ENCODE measurements at places on chromosomes 2 and 18.

DNA sequence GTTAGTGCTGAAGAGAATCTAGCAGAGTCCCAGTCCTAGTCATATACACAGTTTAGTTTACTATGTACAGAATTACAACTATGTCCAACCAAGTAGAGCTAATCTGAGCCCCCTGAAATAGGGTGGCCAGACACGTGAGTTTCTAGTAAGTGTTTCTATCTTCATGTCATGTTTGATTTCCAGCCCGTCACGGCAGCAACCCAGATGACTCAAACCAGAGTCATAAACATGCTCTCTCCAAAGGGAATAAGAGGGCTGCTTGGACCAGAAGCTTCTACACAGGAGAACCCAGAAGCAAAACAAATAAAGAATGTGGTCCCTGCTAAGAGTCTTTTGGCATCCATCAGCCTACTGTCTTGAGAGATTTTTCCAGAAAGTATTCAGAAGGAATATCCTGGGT is 64.9 kb upstream of the WIPF1 start:
- DNase-seq: no peak

GRCh38 chr2:17104454-17104853 is 413.8 kb downstream of the RAD51AP2 start:
- no peak for DNase-seq

DNA sequence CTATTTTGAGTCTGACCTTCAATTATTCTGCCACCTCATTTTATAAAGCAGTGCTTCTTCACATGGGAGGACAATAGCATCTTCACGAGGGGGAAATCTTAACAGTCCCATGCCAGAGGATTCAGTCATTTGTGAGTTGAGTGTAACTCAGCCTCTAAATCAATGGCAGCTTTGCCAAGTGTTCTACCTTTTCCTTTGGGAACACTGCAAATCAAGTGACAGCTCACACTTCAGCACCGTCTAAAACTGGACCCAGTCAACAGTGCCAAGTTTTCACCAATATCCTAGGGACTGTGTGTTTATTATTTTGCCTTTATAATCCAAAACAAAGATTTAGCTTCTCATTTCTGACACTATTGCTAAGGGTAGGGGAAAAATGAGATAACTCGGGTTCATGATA is 133.6 kb downstream of the FIGN start:
- DNase-seq: no peak

DNA sequence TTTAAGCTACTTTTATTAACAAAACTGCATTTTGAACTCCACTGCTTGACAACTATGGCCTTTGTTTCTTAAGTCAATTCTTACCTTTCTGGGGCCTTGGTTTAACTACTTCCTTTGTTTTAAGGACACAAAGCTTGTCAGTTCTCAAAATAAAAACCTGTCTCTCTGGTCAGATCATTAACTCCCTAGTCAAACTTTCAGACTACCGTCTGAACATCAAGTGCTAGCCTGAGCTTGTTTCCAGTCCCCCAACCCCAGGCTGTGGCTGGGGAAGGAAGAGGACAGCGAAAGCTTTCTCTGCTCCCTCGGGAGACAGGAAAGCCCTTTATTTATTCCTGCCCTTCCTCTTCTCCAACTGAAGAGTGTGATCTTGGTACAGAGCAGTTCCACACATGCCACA is 1.7 kb downstream of the SH3YL1 start:
- no peak for DNase-seq

- DNase-seq: no peak
Observed at GRCh38 chr2:188089901-188090300, 201.8 kb upstream of the GULP1 start.

DNA sequence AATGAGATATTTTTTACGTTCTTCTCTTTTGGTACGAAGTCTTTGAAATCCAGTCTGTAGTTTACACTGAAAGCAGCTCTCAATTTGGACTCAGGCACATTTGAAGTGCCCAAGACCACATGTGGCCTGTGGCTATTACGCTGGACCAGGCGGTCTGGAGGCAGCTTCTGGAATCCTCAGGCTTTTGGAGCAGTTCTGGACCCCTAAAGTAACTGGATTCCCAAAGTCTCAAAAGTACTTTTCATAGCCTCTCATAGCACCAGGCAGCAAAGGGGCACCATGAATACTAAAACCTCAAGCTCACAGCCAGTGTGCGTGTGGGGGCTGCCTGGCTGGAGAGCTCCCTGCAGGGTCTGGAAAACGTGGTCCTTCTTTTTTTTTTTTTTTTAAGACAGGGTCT is 119.0 kb downstream of the SMAD7 start:
- DNase-seq: no peak

DNA sequence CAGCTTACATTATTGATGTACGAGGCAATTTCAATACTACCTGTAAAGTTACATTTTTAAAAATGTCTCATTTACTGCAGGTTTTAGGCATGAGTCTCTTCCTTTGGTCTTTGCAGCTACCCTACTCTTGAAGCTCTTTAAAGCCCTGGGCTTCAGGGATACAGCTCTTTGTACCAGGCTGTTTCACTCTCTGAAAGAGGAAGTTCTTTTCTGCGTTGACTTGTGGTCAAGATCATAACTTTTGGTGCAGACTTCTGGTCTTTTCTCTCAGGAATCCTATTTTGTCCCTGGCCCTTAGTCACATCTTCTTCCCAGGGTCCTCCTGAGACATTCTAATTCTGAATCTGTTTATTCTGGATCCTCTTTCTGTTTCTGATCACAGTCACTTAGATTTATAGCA is 16.6 kb upstream of the HRH4 start:
- no peak for DNase-seq

GRCh38 chr18:36471393-36471792 is 173.9 kb downstream of the FHOD3 start:
- no peak for DNase-seq

DNA sequence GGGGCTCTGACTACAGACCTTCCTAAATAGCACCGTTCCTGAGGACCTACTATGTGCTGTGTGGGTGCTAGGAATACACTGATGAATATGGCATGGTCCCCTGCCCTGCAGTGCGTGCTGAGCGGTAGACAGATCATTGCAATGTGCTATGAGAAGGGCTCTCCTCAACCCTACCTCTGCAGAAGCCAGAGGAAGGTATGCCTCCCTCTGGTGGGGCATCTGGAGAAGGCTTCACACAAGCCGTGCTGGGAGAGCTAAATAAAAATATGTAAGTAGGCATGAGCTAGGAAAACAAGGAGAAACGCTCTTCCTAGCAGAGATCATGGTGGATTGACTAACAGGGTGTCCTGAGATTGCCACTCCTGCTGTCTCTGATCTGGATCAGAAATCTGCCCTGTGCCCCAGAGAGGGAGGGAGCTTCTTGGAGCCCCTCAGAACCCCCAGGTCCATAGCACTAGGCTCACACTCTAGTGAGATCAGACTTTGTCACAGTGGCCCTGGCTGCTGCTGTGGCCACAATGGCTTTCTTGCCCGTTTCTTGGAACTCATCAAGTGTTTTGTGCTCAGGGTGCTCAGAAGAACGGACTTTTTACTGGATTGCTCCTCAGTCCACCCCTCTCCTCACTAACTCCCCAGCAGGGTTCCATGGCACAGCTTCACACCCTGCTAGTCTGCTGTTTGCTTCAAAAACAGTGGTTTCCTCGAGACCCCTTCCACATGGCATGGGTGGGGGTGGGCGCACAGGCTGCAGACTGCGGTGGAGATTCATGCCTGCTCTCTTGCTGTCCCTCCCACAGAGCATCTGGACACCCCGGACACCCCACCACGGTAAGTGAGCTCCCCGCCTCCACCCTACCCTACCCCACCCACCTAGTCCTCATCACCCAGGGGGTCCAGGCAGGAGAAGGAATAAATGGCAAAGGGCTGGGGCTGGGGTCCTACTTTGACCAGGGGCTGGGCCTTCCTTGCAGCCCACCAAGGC is 14.2 kb downstream of the SIGLEC15 start:
- no peak for DNase-seq

GRCh38 chr2:164554487-164554886 is 66.8 kb downstream of the GRB14 start:
- no peak for DNase-seq

- DNase-seq: no peak
Observed at GRCh38 chr2:96866986-96867755, 2.7 kb downstream of the SEMA4C start.

DNA sequence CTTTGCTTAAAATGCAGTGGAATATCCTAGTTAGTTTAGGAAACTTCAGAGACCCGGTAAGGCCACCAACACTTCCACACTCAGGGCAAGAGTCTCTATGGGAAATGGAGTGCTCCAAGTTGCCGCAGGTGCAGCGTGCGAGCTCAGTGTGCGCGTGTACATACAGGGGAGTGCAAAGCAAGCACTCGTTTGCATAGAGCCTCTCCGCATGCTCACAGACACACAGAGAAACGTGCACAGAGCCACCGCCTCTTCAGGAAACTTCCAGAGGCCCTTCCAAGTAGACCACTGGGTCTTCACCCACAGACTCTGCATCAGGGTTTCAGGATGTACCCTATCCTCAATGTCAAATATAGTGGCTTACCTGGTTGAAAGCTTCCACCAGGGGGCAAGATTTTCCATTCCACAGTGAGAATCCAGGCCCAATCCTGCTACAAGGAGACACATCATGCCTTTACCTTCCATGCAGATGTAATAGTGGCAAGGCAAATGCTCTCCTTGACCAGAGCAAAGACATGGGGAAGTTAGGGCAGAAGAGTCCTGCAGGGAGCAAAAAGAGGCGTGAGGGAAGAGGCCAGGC is 513.0 kb upstream of the MYT1L start:
- DNase-seq: no peak

DNA sequence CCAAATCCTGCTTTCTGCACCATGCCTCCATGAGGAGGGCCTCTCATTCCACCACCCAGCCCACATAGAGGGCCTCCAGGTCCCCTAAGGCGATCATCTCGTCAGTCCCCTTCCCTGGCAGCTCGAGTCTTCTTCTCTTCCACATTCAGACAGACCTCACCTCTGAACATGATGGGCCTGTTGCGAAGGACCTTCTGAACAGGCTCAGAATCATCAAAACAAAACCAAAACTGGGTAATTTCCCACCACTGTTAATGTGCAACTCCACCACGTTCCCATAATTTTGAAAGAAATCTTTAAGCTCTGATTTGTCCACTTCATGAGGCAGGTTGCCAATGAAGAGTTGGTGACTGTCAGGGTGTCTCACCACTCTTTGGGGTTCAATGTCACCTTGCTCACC is 20.4 kb downstream of the ZRANB3 start:
- no peak for DNase-seq

- no peak for DNase-seq
Observed at GRCh38 chr2:177735318-177735803, 337.2 kb downstream of the PDE11A start.

GRCh38 chr2:88857951-88858411 is 166.5 kb downstream of the RPIA start:
- DNase-seq: no peak

DNA sequence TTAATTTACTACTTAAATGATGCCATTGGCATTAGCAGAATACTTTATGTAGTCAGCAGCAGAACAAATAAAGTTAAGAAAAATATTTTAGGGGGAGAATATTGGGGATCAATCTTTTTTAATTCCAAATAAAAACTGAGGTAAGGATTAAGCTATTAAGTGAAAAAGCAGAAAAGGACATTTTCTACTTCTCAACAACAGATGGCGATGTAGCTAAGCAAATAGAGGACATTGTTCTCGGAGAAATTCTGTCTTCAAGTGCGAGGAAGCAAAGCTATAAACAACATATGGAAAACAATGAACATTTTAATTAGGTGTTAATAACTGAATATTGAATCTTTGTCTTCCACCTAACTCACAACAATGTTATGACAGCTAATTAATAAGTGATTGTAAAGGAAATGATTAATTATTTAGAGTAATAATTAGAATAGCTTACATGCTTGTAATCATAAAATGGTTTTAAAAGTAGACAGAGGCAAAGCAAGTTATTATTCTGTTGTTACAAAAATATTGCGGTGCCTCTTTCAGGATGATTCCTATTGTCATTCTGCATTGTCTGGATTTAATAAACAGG is 32.9 kb upstream of the CCDC93 start:
- DNase-seq: no peak

GRCh38 chr2:225889452-225889851 is 489.9 kb downstream of the NYAP2 start:
- DNase-seq: no peak

DNA sequence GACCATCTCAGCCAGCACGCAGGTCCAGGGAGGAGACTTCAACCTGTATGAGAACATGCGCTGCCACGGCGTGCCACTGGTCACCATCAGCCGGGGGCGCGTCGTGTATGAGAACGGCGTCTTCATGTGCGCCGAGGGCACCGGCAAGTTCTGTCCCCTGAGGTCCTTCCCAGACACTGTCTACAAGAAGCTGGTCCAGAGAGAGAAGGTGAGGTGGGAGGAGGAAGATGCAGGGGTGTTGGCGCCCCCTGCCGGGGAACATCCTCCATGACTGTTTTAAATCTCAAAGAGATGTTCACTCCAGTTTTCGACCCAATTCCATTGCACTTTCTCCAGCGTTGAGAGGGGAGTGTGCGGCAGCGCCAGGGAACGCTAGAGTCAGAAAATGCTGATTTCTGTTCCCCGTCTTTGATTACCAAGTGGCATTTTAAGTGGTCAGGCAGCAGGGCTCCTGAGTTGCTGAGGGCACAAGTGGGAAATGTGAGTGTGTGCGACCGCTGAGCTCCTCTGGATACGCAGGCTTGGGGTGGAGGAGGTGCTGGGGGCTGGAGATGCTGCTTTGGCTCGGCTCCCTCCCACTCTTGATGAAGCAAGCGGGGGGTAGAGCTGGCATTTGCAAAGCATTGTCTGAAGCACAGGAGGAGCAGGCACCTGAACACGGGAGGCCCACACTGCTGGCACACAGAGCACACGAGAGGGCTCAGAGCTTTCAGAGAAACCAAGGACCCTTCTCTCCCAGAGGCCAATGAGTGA is 27.7 kb upstream of the MAPRE3 start:
- peak; percentile 80 for DNase-seq

- DNase-seq: no peak
Observed at GRCh38 chr2:159214325-159214865, 72.1 kb downstream of the WDSUB1 start.

DNA sequence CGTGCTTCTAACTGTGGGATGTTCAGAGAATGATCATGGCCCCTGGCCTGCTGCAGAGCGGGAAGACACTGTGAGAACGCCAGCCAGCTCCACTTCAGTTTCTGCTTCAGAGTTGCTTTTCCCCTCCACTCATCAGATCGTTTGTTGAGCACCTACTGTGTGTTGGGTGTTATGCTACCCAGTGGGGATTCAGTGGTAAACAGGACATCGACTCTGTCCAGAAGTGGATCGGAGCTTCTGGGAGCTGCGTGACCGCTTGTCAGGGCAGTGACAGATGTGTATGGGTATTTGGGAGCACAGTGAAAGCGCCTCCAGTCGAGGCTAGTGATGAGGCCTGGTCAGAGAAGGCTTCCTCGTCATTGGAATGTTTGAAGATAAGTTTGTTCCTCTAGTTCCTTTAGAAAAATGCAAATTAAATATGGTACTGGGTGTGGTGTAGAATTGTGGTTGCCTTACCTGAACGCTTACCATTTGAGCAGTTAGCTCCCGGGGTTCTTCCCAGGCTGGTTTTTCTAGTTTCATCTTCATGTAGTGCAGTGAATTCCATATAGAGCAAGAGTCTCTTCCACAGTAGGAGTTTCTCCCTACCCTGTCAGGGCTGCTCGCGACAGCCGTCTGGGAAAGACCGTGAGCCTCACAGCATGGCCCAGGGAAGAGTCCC is 2.8 kb downstream of the RAB12 start:
- DNase-seq: no peak

GRCh38 chr2:182228741-182229140 is 198.1 kb downstream of the PDE1A start:
- DNase-seq: no peak

Measured in head of caudate nucleus (tissue), 42 donors.